ENCODE measurements at places on chromosomes 3 and 15. TPM values are rescaled to one million over a fixed set of nuclear protein-coding genes. Genes with fewer than 3 reads are reported as not detected.

The MINAR1 gene
- 0.52 TPM for total RNA-seq

The TM6SF1 gene
- total RNA-seq: 1.9 TPM

The RTP3 gene
- not detected for total RNA-seq

The TADA3 gene
- total RNA-seq: 62.0 TPM

The ATP10A gene
- not detected for total RNA-seq

The CCRL2 gene
- total RNA-seq: not detected

The INSYN1 gene
- 0.95 TPM for total RNA-seq

The GUCA1C gene
- total RNA-seq: not detected

The GOLGA8S gene
- not detected for total RNA-seq

The FBXL22 gene
- 0.75 TPM for total RNA-seq

The STX19 gene
- total RNA-seq: not detected

The MGLL gene
- not detected for total RNA-seq

The RPLP1 gene
- 1,560 TPM for total RNA-seq

The PPARG gene
- total RNA-seq: 4.5 TPM

All from endodermal cell (in vitro differentiated cells).